ENCODE measurements at places on chromosomes 3 and 15.
A peak's percentile ranks its signal among the peaks of the same experiment; 100 is the strongest.

DNA sequence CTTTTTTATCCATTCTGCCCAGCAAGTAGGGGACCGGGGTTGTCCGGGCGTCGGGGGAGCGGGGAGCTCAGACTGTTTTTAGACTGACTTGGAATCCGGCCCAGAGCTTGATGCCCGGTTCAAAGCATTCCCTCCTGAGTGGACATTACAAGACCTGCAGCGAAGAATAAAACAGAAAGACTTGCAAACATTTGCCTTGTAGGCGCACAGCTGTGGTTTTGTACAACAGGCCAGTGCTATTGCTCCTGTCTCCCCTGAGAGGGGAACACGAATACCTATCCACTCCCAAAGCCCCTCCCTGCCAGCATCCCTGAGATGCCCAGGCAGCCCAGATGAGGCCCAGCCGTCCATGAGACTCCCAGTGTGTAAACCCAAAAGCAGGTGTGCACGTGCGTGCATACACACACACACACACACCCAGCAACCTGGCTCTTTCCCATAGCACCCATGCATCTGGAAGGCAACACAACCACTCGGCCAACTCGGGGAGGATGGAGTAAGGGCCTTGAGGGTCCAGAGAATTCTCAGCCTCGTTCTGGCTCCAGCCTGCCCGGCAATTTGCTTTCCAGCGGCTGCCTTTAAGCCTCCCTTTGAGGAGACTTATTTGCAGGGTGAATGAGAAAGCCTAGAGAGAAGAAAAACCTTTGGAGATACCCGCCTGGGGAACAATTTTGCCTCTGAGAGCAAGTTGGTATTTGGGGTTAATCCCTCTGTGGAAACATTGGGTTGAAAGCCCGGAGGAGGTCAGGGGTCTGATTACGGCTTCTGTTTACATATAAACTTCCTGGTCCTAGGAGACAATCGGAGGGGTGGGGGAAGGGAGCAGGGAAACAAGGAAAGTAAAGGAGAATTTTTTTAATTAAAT is 161.0 kb upstream of the HES1 start:
- DNase-seq, result no peak

- DNase-seq, result no peak
These were observed 74.4 kb upstream of the MYO5C start for GRCh38 chr15:52370010-52370409.

DNA sequence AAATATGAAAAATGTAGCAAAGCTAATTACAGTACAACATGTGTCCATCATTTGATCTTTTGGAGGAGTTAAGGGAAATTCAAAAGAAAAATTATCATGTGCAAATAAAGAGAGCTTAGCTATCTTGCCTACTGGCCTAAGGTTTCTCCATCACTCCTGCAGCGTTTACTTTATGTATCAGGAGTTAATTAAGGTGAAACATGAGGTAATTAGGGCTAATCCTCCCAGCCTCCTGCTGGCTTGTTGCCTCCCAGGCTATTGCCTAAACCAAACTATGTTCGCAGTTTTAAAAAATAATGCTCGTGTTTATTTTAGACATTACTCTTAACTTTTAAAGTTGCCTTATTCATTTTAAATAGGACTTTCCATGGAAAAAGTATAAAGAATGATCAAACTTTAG is 367.5 kb downstream of the ROBO2 start:
- DNase-seq, result no peak

GRCh38 chr3:45555666-45556065 is 38.9 kb upstream of the LIMD1 start:
- no peak for DNase-seq

GRCh38 chr3:127888564-127889107 is 26.4 kb upstream of the KBTBD12 start:
- no peak for DNase-seq

- DNase-seq, result no peak
These were observed 2.0 kb upstream of the MGLL start for GRCh38 chr3:127824151-127824825.

DNA sequence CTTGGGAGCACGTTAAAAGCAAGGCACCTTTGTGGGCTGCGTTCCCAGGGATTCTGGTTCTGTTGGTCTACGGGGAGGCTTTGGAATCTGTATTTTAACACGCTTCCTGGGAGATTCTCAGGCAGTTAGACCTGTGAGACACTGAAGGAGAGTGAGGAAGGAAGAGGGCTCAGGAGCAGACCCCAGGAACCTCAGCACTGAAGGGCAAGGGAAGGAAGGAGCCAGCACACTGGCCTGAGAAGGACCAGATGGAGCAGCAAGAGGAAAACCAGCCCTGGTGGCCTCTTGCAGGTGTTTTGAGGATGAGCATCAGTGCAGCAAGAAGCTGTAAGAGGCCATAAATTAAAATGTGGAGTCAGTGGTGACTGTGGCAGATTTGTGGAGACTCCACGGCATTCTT is 146.7 kb downstream of the RPLP1 start:
- DNase-seq, result no peak

DNA sequence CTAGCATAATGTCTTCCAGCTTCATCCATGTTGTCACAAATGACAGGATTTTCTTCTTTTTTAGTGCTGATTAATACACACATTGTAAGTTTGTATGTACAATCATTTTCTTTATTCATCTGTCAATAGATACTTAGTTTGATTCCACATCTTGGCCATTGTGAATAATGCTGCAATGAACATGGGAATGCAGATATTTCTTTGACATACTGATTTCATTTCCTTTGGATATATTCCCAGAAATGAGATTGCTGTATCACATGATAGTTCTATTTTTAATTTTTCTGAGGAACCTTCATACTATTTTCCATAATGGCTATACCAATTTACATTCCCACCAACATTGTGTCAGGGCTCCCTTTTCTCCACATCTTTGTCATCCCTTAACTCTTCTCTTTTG is 117.9 kb downstream of the MEIS2 start:
- DNase-seq, result no peak

DNA sequence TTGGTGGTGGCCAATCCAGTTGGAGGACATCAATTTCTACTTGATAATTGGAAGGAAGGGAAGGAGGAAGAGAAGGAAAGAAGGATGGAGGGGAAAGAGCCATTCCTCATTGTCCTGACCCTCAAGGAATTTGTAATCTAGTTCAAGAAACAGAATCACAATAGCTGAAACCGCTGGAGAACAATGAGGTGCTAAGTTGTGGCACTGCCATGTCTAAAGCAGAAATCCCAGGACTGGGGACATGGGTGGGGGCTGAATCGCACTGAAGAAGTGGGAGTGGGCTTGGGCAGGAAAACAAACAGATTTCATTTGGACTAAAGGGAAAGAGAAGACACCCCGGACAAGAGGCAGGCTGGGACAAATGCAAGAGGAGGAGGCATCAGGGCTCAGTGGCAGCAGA is 183.6 kb downstream of the UACA start:
- no peak for DNase-seq

DNA sequence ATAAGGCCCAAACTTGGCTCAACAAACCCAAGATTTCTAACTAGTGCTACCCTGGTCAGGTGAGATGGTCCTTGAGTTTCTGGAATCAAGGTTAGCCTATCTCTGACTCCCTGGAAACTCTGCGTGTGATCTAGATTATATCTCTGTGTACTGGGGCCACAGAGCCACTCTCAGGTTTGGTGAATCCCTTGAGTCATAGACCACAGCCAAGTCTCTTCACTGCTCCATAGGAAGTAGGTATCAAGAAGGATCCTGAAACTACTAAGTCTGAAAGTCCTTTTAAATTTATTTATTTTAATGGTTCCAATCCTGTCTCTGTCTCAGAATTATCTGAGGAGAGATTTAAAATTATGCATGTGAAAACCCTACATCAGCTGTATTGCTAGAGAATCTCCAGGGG is 99.1 kb downstream of the TUSC7 start:
- DNase-seq, result no peak

DNA sequence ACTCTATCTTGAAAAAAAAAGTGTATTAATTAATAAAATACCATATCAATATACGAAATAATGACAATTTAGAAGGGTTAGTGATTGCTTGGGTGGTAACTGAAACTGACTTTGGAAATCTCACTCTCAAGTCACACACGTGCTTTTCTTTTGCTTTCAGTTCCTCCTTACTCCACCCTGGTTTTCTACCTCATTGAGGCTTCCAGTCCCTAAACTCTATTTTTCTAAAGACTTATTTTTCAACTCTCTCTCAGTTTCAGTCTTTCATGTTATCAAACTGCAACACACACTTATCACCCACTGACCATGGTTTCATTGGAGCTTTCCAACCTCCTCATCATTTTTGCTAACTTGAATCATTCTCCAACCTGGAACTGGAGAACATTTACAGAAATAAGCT is 23.5 kb downstream of the IL12A start:
- no peak for DNase-seq

GRCh38 chr15:39622660-39623516 is 42.0 kb downstream of the THBS1 start:
- DNase-seq, result no peak

DNA sequence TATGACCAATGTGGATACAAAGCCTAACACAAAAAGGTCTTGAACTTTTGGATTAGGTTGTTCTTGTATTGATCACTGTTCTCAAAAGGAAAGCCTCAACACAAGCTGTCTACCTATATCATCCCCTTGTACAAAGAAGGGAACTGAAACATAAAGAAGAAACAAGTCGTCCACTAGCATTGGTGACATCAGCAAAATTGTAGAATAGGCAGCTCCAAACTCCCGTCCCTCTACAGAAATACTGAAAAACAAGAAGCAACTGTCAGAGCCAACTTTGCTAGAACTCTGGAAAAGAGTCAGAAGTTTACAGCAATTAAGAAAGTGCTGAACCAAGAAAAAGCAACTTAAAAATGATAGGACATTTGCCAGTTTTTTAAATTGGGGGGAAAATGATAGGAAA is 7.5 kb upstream of the NR1I2 start:
- no peak for DNase-seq

GRCh38 chr3:11407644-11408043 is 135.4 kb downstream of the ATG7 start:
- no peak for DNase-seq

- DNase-seq, result no peak
These were observed 13.8 kb downstream of the XIRP1 start for GRCh38 chr3:39178553-39178952.

- DNase-seq, result no peak
These were observed 6.3 kb upstream of the EIF5A2 start for GRCh38 chr3:170914690-170915089.

- DNase-seq, result no peak
These were observed 31.2 kb downstream of the PCSK6 start for GRCh38 chr15:101458158-101458900.

DNA sequence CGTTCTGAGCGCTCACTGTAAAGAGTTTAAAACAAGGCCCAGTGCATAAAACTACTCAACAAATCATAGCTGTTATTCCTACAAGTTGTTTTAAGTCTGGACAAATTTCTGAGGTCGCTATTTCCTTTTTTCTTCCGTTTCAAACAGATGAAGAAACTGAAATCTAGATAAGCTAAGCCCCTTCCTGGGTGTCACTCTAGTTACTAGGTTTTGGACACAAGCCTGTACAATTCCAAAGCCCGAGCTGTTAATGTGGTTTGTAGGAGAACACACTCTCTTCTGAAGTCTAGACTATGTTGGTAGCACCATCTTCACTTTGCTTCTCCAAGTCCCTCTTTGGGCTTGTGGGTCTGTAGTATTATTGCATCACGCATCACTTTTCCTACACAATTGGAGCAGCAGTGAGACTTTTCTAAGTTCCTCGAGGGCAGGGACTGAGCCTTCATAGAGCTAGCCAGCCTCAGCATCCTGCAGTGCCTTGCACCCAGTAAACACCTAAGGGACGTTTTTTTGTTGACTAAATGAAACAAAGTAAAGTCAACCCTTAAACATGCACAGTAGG is 142.6 kb upstream of the PROK2 start:
- no peak for DNase-seq

DNA sequence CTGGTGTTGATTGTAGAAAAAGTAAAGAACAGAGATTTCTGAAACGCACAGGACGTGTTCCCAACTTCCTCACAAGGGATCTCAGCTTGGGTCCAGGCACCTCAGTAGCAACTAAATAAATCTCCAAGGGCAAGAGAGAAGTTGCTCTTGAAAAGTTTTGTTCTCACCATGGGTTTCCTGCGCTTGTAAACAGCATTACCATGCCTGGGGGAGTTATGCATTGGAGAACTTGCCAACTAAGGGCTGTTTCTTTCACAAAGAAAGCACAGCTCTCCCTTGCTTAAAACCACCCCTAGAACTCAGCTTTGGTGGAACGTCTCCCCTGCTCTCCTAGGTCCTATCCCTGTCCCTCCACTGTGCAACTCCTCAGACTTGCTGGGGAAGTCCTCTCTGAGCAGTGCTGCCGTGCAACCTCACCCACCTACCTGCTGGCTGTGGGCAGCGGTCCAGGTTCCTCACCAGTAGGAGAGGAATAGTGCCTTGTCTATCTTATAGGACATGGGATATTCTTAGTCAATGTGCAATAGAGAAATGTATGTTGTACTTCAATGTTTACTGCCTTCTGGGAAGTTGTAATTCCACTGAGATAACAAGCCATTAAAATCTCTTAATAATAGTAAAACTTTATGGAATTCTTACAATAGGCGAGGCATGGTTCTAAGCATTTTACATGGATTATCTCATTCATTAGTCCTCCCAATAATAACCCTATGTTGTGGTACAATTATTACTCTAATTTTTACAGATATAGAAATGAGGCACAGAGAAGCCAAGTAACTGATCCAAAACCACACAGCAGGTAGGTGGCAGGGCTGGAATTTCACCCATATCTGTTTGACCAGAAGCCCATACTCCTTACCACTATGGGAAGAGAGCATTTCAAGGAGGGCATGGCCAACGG is 51.5 kb downstream of the UMPS start:
- no peak for DNase-seq

DNA sequence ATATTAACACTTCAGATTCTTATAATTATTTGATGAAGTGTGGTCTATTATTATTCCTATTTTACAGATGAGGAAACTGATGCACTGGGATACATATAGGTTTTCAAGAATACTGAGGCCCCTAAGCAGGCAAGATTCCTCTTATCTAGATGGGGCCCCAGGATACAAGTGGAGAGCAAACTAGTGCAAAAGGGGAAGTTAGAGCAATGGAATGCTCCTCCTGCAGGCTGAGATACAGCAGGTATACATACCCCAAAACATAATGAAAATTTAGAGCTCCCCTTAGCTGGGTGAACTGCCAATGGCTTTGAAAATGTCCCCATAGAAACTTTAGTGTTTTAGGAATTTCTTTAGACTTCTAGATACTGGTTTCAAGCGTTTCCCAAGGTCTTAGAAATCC is 247.1 kb downstream of the CHST2 start:
- DNase-seq, result peak; percentile 17

GRCh38 chr15:38231436-38231835 is 21.2 kb upstream of the SPRED1 start:
- DNase-seq, result no peak

DNA sequence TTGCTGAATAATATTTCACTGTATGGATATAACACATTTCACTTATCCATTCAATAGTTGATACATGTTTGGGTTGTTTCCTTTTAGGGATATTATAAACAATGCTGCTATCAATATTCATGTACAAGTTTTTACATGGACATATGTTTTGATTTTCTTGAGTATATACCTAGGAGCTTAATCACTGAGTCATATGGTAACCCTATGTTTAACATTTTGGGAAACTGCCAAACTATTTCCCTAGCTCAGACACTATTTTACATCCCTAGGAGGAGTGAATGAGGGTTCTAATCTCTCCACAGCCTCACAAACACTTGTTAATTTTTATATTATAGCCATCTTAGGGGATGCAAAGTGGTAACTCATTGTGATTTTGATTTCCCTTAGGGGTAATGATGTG is 66.0 kb downstream of the GPR156 start:
- no peak for DNase-seq

- no peak for DNase-seq
These were observed 232.4 kb downstream of the NFKBIZ start for GRCh38 chr3:102081572-102082289.

Data from bone marrow (tissue), 2 donors.